ENCODE measurements at places on chromosomes 3 and 15.

DNA sequence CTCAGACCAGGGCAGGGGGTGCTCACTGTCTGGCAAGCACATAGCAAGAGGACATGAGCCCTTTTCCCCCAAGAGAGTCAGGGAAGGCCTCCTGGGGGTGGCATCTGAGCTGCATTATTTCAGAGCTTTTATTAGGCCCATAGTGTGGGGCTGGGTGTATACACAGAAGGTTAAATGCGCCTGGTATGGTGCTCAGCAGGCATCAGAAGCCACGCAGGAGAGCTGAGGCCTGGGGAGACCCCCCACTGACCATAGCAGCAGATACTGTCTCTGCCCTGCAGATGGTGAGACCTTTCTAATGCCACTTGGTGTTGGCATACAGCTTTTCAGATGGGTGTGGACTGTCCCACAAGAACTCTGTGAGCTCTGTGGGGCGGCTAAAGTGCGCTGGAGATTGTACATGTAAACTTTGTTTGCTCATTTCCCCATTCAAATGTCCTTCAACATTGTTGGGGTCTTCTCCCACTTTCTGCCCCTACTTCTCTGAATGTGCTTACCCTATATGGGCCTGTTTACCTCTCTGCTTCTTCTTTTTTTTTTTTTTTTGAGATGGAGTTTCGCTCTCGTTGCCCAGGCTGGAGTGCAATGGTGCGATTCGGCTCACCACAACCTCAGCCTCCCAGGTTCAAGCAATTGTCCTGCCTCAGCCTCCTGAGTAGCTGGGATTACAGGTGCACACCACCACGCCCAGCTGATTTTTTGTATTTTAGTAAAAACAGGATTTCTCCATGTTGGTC is 62.2 kb downstream of the CDC25A start:
- no peak for DNase-seq

DNA sequence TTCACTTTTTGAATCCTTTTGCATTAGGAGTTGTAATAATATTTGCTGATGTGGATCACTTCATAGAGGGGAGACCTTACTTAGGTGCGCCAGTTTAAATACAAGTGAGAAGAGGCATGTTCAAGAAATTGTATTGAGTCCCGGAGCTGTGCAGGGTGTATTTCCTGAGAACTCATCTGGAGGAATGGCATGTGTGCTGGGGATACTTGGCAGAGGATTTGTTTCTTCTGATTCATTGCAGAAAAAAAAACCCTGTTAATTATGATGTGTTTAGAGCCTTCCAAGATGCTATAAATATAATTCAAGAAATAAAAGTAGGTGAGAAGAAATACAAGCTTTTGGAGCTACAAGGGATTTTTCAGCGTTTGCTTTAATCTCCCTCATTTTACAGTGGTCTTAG is 97.6 kb downstream of the TPRG1 start:
- DNase-seq, result no peak

GRCh38 chr3:114128826-114129225 is 50.0 kb downstream of the DRD3 start:
- DNase-seq, result no peak

- DNase-seq, result no peak
Observed at GRCh38 chr3:100927775-100928174, 65.4 kb downstream of the ABI3BP start.

- no peak for DNase-seq
Observed at GRCh38 chr3:117761703-117762620, 1052.4 kb downstream of the TUSC7 start.
